ENCODE measurements at places on chromosomes 2 and 18.
A peak's percentile ranks its signal among the peaks of the same experiment; 100 is the strongest.

DNA sequence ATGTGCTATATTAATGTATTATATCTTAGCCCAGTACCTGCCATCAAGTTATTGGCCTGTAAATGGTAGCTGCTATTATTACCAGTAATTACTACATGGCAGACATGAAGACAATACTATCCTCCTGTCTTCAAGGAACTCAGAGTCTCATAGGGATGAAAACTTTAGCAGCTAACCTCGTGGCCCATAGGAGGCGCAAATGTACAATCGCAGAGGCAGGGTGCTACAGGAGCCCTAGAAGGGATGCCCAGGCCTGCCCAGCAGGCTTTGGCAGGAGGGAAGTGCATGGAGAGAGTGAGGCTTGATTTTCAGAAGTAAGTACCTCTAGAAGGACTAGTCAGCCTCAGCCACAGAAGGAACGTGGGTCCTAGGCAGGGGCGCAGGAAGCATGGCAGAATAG is 44.7 kb upstream of the KIDINS220 start:
- no peak for DNase-seq

DNA sequence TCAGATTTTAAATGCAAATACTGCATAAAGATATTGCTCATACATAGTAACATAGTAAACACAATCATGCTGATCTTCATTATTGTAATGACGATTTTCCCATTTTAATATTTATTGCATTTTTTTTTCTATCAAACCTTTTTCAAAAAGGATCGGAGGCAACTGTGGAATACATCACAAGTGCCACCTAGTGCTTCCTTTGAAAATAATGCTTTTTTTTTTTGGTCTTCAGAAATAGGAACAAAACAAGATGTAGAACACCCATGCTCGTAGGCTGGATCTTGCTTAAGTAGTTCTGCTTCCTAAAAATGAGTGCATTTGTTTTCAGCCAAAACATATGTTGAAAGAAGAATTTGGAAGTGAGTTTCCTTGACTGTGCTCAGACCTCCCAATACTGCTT is 35.7 kb upstream of the GPR155 start:
- peak; percentile 25 for DNase-seq

GRCh38 chr2:17166506-17166905 is 351.7 kb downstream of the RAD51AP2 start:
- no peak for DNase-seq

GRCh38 chr2:119823734-119824334 is 64.1 kb downstream of the PTPN4 start:
- DNase-seq: peak; percentile 27

GRCh38 chr2:98468621-98469236 is 24.1 kb downstream of the INPP4A start:
- no peak for DNase-seq

DNA sequence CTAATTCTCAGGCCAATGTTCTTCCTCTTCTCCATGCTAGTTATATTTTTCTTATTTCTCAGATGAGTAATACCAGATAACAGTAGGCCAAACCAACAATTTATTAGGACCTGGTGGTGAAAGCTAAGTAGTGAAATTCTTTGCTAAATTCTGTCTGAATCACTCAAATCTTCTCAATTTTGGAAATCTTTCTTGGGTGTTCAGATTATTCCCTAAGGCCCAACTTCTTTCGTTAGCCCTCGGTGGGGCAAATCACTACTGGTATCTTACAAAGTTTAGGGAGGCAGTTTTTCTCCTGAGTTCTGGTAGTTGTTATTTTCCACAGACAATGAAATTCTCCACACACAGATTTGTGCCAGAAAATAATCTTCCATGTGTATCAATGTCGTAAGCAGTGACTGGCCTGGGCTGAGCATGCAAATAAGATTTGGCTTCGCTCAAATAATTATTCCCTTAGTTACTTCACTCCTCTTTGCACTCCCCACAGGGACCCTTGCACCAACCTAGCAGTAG is 443.5 kb upstream of the SLC14A2 start:
- DNase-seq: peak; percentile 47
